ENCODE measurements at places on chromosomes 2 and 18. TPM values are rescaled to one million over a fixed set of nuclear protein-coding genes. Genes with fewer than 3 reads are reported as not detected.

The RIT2 gene
- polyA plus RNA-seq: 0.20 TPM

The FSHR gene
- polyA plus RNA-seq: not detected

The DPYSL5 gene
- polyA plus RNA-seq: 4.1 TPM

The LIMS2 gene
- polyA plus RNA-seq: 15.8 TPM

The TCF4 gene
- polyA plus RNA-seq: 96.7 TPM

The EML6 gene
- 0.49 TPM for polyA plus RNA-seq

The SPHKAP gene
- 4.2 TPM for polyA plus RNA-seq

The CCDC141 gene
- 0.17 TPM for polyA plus RNA-seq

The SLC4A3 gene
- 7.3 TPM for polyA plus RNA-seq

The CD28 gene
- polyA plus RNA-seq: 1.4 TPM

The SCYGR8 gene
- polyA plus RNA-seq: not detected

The MC4R gene
- 0.44 TPM for polyA plus RNA-seq

The GRB14 gene
- polyA plus RNA-seq: 60.9 TPM

The OBSL1 gene
- 104 TPM for polyA plus RNA-seq

The IL1RL1 gene
- 0.92 TPM for polyA plus RNA-seq

The WBP1 gene
- polyA plus RNA-seq: 68.7 TPM

The LHCGR gene
- polyA plus RNA-seq: 0.40 TPM

The PTPRN gene
- 0.23 TPM for polyA plus RNA-seq

The UGT1A4 gene
- polyA plus RNA-seq: not detected

The KCNE4 gene
- 17.8 TPM for polyA plus RNA-seq

The C2orf78 gene
- polyA plus RNA-seq: not detected

The CHMP1B gene
- polyA plus RNA-seq: 44.0 TPM

The ZNF512 gene
- 78.5 TPM for polyA plus RNA-seq

The HOXD13 gene
- polyA plus RNA-seq: 0.22 TPM

The GCG gene
- polyA plus RNA-seq: not detected

The GALNT3 gene
- polyA plus RNA-seq: 20.3 TPM

The DHRS9 gene
- 0.42 TPM for polyA plus RNA-seq

The C2orf80 gene
- not detected for polyA plus RNA-seq

The TGOLN2 gene
- polyA plus RNA-seq: 129 TPM

The FRZB gene
- polyA plus RNA-seq: 9.5 TPM

The APCDD1 gene
- polyA plus RNA-seq: 93.6 TPM

The SCTR gene
- 17.6 TPM for polyA plus RNA-seq

The LDLRAD4 gene
- polyA plus RNA-seq: 10.9 TPM

The PLGLB1 gene
- polyA plus RNA-seq: 16.2 TPM

The GAD1 gene
- 0.43 TPM for polyA plus RNA-seq

The CCL20 gene
- polyA plus RNA-seq: 0.36 TPM

The SLC8A1 gene
- polyA plus RNA-seq: 76.7 TPM

The TGFA gene
- polyA plus RNA-seq: 19.4 TPM

The LONRF2 gene
- polyA plus RNA-seq: 4.0 TPM

The MAP4K4 gene
- 94.1 TPM for polyA plus RNA-seq

The TTC39C gene
- polyA plus RNA-seq: 8.4 TPM

The CRYGC gene
- not detected for polyA plus RNA-seq

The ACTG2 gene
- 1.6 TPM for polyA plus RNA-seq

The PAX8 gene
- 235 TPM for polyA plus RNA-seq

The REG3G gene
- not detected for polyA plus RNA-seq

The TM4SF20 gene
- polyA plus RNA-seq: 0.10 TPM

The DES gene
- polyA plus RNA-seq: 10.2 TPM

The CLEC4F gene
- not detected for polyA plus RNA-seq

The ATOH8 gene
- polyA plus RNA-seq: 15.6 TPM

The RBKS gene
- polyA plus RNA-seq: 7.5 TPM

The NOSTRIN gene
- 12.4 TPM for polyA plus RNA-seq

The FLACC1 gene
- polyA plus RNA-seq: 1.8 TPM

Data from left renal pelvis (tissue), 4 donors.